ENCODE measurements at places on chromosomes 1 and 21. TPM values are rescaled to one million over a fixed set of nuclear protein-coding genes. Genes with fewer than 3 reads are reported as not detected.

GRCh38 chr21:36966821-36967768, 626 bp upstream of the HLCS start:
- no peaks in the 10 kb centered on the region for H3K4me1 ChIP-seq
- no peaks in the 10 kb centered on the region for H3K27me3 ChIP-seq
- H3K4me3 ChIP-seq: peak overlapping the region; percentile 57
- no peaks in the 10 kb centered on the region for H3K36me3 ChIP-seq

DNA sequence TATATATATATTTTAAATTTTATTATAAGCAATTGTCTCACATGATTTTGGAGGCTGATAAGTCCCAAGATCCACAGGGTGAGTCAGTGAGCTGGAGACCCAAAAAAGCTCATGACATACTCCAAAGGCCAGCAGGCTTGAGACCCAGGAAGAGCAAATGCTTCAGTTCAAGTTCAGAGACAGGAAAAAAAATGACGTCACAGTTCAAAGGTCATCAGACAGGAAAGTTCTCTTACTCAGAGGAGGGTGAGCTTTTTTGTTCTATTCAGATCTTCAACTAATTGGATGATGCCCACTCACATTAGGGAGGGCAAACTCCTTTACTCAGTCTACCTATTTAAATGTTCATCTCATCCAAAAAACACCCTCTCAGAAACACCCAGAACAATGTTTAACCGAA, 18.2 kb downstream of the RXRG start:
- DNase-seq: no peak
- H3K4me3 ChIP-seq: no peak overlapping the region
- H3K27ac ChIP-seq: no peak overlapping the region
- no peaks in the 10 kb centered on the region for H3K4me1 ChIP-seq
- peaks cover 3% of the 10 kb centered on the region for H3K27me3 ChIP-seq

DNA sequence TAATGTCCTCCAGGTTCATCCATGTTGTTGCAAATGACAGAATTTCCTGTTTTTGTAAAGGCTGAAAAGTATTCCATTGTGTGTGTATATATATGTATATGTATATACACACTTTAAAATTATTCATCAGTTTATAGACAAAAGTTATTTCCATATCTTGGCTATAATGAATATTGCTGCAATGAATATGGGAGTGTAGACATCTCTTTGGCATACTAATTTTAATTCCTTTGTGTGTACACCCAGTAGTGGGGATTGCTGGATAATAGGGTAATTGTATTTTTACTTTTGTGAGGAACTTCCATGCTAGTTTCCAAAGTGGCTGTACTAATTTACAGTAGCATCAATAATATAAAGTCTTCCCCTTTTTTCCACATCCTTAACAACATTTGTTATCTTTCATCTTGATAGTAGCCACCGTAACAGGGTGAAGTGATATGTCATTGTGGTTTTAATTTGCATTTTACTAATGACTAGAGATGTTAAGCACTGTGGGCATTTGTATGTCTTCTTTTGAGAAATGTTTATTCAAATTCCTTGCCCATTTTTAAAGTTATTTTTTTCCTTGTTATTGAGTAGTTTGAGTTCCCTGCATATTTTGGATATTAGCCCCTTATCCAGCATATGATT, 243.0 kb downstream of the PDE4B start:
- DNase-seq: peak; percentile 27
- H3K27ac ChIP-seq: no peak overlapping the region
- H3K4me1 ChIP-seq: no peaks in the 10 kb centered on the region
- H3K27me3 ChIP-seq: no peaks in the 10 kb centered on the region

DNA sequence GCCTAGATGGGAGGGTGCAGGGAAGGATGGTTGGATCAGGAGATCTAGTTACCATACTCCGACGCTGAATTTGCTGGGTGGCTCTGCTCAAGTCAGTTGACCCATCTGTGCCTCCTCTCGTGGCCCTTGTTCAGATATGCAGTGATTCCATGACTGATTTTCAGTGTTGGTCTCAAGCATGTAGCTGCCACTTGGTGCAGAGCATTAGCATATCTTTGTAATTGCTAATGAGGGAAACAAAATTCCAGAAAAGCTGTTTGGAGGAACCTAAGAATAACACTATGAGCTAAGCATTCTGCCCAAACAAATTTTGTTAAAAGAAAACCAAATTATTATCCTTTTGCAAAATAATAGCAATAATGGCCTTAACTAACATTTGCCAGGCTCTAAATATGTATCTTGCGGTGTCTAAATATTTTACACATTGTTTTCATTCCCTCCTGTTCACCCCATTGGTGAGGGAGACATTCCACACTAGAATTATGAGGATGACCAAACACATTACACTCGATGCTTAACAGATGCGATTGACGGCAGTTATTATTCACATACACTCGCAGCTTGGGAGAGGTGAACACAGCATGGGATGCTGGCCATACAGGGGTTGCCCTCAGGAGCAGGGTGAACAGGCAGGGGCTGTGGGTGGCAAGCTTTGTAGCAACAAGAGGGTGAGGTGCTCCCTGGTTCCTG, 69.1 kb downstream of the KCNJ15 start:
- H3K4me3 ChIP-seq: no peak overlapping the region
- DNase-seq: no peak
- no peaks in the 10 kb centered on the region for H3K36me3 ChIP-seq
- no peaks in the 10 kb centered on the region for H3K27me3 ChIP-seq
- H3K27ac ChIP-seq: no peak overlapping the region

GRCh38 chr21:23099185-23099584, 2101.0 kb downstream of the NCAM2 start:
- no peak overlapping the region for H3K4me3 ChIP-seq
- H3K27ac ChIP-seq: no peak overlapping the region
- no peaks in the 10 kb centered on the region for H3K4me1 ChIP-seq
- no peaks in the 10 kb centered on the region for H3K27me3 ChIP-seq
- DNase-seq: no peak

DNA sequence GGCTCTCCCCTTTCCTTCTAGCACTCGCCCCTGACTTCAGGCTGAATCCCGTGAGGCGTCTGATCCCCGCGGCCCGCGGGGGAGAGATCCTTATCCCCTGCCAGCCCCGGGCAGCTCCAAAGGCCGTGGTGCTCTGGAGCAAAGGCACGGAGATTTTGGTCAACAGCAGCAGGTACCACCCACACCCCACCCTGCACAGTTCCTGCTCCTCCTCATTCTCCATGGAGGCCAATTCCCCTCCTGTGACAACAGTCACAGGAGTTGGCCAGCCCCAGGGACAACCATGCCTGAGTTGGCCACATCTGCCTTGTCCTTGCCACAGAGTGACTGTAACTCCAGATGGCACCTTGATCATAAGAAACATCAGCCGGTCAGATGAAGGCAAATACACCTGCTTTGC, 20.0 kb downstream of the TMEM81 start:
- no peak overlapping the region for H3K4me3 ChIP-seq
- H3K27ac ChIP-seq: no peak overlapping the region
- no peaks in the 10 kb centered on the region for H3K27me3 ChIP-seq

DNA sequence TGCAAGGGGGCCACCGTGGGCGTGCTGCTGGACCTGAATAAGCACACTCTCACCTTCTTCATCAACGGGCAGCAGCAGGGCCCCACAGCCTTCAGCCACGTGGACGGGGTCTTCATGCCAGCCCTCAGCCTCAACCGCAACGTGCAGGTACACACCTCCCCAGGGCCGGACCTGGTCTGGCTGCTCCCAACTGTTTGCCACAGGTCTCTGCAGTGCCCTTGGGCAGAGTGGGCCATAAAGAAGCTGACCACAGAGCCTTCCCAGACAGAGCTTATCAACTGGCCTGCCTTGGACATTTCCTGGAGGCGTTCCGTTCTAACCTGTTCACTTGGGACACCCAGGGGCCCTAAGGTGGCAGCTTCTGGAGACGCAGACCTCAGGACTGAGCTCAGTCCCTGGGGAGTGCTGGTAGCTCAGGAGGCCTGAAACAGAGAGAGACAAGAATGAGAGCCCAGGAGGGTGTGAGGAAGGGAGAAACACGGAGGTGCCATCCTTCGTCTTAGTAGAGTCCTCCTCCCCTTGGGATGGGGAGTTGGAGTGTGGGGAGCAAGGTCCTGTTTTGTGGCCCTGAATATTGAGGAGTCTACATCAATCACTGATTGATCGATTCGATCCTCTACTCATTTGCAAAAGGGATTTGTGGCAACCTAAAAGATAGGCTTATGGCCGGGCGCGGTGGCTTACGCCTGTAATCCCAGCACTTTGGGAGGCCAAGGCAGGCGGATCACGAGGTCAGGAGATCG, 27.0 kb upstream of the GNPAT start:
- DNase-seq: no peak
- H3K4me3 ChIP-seq: no peak overlapping the region
- H3K27me3 ChIP-seq: peaks cover 26% of the 10 kb centered on the region
- H3K36me3 ChIP-seq: no peaks in the 10 kb centered on the region
- no peaks in the 10 kb centered on the region for H3K4me1 ChIP-seq
- H3K27ac ChIP-seq: no peak overlapping the region

- no peaks in the 10 kb centered on the region for H3K27me3 ChIP-seq
- H3K4me3 ChIP-seq: no peak overlapping the region
Observed at GRCh38 chr1:172279939-172280636, 140.4 kb upstream of the C1orf105 start.

- H3K27me3 ChIP-seq: no peaks in the 10 kb centered on the region
- DNase-seq: peak; percentile 42
Observed at GRCh38 chr1:1435106-1435903, at the start of gene VWA1. Gene VWA1 (plus strand): TSS chr1:1435690. CDS start chr1:1435749, 59 bp downstream.

- no peak overlapping the region for H3K4me3 ChIP-seq
- H3K36me3 ChIP-seq: no peaks in the 10 kb centered on the region
Observed at GRCh38 chr1:232390590-232390989, 239.3 kb downstream of the SIPA1L2 start.

DNA sequence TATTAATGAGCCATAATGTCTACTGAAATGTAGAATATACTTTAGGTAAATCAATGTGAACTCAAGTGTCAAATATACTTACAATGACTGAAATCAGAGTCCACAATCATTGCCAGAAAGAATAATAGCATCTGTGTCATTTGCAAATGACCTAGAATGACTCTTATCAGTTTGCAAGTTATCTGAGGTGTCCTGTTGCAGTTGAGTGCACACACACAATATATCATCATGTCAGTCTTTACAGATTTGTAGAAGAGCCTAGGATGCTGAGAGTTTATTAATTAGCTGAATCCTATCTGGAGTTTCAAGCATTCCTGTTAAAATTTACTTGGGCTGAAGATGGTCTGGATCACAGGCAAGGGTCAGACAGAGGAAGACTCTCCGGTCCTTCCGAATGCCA, 324.0 kb upstream of the GREM2 start:
- no peaks in the 10 kb centered on the region for H3K4me1 ChIP-seq
- no peaks in the 10 kb centered on the region for H3K27me3 ChIP-seq
- no peak overlapping the region for H3K4me3 ChIP-seq
- H3K27ac ChIP-seq: no peak overlapping the region

GRCh38 chr1:92486251-92487077, at the start of gene GFI1:
Gene GFI1 (minus strand): TSS chr1:92486925. CDS start chr1:92483487, 3,438 bp downstream.
- peaks cover 63% of the 10 kb centered on the region for H3K27me3 ChIP-seq
- H3K4me3 ChIP-seq: peak within 1 kb of the TSS; percentile 53
- no peaks in the 10 kb centered on the region for H3K36me3 ChIP-seq
- peaks cover 33% of the 10 kb centered on the region for H3K4me1 ChIP-seq
- DNase-seq: no peak

DNA sequence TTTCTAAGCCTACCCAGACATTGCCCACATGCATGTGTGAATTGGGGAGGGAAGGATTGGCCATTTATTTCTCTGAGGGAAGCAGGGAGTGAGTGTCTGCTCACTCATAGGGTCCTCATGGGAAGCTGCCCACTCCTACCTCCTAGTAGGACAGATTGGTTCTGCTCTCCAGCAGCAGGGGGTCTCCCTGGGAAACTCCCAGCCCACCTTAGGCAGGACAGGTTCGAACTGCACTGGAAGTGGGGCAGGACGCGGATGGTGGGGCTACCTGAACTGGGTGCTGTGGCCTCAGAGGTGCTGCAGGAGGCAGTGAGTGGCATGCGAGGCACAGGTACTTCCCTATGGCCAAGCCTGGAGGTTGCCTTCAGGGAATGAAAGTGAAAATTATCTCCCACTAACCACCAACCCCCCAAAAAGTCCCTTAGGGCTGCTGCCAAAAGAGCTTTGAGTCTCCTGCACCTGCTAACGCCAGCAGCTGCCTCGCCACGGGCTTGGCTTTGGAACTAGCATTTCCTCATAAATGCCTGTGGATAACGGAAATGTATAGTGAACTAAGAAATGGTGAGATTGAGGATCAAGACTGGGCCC, 157.0 kb upstream of the COA6 start:
- no peak overlapping the region for H3K4me3 ChIP-seq
- peaks cover 3% of the 10 kb centered on the region for H3K27me3 ChIP-seq
- H3K4me1 ChIP-seq: peaks cover 5% of the 10 kb centered on the region
- no peak overlapping the region for H3K27ac ChIP-seq
- no peak for DNase-seq

DNA sequence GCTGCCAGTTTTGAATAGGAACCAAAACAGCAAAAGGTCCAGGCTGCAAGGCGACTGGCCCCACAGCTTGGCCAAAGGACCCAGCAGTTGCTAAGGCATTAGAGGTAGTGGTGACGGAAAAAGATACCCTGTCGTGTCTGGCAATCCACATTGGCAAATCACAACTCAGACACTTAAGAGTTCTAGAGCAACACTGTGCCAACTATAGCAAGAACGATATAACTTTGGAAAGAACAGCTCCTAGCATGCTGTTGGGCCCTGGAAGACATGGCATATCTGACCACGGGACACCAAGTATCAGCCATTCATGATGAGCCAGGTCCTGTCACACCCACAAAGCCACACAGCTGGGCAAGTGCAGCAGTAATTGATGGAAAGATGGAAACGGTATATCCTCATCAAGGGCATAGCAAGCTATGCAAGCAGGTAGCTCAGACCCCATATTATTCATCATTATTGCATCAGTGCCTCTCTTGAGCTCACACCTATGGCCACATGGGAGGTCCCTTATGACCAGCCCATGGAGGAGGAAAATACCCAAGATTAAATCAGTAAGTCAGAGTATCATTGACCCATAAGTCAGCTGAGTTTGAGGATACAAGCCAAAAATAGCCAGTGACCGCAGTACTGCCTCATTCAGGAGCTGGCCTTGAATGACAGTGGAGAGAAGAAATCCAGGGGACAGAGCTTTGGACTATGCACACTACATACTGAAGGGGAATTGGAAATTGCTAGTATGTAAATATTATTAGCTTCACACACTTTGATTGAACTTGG, 221.2 kb downstream of the SETD4 start:
- no peak overlapping the region for H3K27ac ChIP-seq
- H3K36me3 ChIP-seq: no peaks in the 10 kb centered on the region
- H3K4me1 ChIP-seq: no peaks in the 10 kb centered on the region
- H3K4me3 ChIP-seq: no peak overlapping the region

DNA sequence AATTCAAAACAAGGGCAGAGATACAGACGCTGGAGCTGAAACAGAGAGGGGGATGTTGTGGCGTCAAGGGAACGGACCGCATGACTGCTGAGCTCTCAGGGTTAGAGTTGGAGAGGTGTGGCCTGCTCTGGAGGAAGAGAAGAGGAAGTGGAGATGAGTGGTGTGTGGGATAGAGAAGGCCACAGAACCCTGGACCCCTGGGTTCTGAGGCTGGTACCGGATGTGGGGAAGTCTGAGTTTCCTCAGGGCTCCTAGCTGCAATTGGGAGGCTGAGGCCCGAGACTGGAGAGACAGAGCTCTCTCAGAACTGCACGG, 1.8 kb downstream of the BCAN start:
- no peak overlapping the region for H3K4me3 ChIP-seq
- peaks cover 7% of the 10 kb centered on the region for H3K4me1 ChIP-seq
- peaks cover 91% of the 10 kb centered on the region for H3K27me3 ChIP-seq
- H3K36me3 ChIP-seq: no peaks in the 10 kb centered on the region
- no peak for DNase-seq
- no peak overlapping the region for H3K27ac ChIP-seq

GJA4 gene
- not detected for total RNA-seq

- H3K27me3 ChIP-seq: no peaks in the 10 kb centered on the region
- peaks cover 6% of the 10 kb centered on the region for H3K4me1 ChIP-seq
- DNase-seq: no peak
- peak overlapping the region; percentile 81 for H3K27ac ChIP-seq
- H3K36me3 ChIP-seq: peaks cover 20% of the 10 kb centered on the region
- peak overlapping the region; percentile 95 for H3K4me3 ChIP-seq
Observed at GRCh38 chr1:150321826-150322166, 463 bp downstream of the PRPF3 start.

TNFRSF1B gene
- total RNA-seq: not detected

All from astrocyte (in vitro differentiated cells and primary cell).